Naive thymus-derived CD8-positive, alpha-beta T cell (primary cell): ENCODE measurements at places on chromosomes 13 and 19.

GRCh38 chr13:108077284-108077683, 138.1 kb downstream of the LIG4 start:
- H3K27ac ChIP-seq = no peak overlapping the region
- no peaks in the 10 kb centered on the region for H3K27me3 ChIP-seq
- H3K36me3 ChIP-seq = peaks cover 12% of the 10 kb centered on the region
- DNase-seq = no peak
- no peaks in the 10 kb centered on the region for H3K4me1 ChIP-seq

- H3K27ac ChIP-seq = no peak overlapping the region
- H3K4me3 ChIP-seq = no peak overlapping the region
- no peak for DNase-seq
Observed at GRCh38 chr13:20425819-20426219, 99.8 kb downstream of the CRYL1 start.

GRCh38 chr19:42344336-42344893, 19.0 kb downstream of the MEGF8 start:
- peaks cover 1% of the 10 kb centered on the region for H3K4me1 ChIP-seq
- H3K36me3 ChIP-seq = no peaks in the 10 kb centered on the region
- no peaks in the 10 kb centered on the region for H3K27me3 ChIP-seq
- DNase-seq = no peak
- H3K4me3 ChIP-seq = no peak overlapping the region

GRCh38 chr19:44002212-44002565, 568 bp upstream of the ZNF230 start:
- peaks cover 36% of the 10 kb centered on the region for H3K36me3 ChIP-seq
- H3K4me3 ChIP-seq = peak overlapping the region; percentile 100
- no peak for DNase-seq
- H3K4me1 ChIP-seq = peaks cover 23% of the 10 kb centered on the region

DNA sequence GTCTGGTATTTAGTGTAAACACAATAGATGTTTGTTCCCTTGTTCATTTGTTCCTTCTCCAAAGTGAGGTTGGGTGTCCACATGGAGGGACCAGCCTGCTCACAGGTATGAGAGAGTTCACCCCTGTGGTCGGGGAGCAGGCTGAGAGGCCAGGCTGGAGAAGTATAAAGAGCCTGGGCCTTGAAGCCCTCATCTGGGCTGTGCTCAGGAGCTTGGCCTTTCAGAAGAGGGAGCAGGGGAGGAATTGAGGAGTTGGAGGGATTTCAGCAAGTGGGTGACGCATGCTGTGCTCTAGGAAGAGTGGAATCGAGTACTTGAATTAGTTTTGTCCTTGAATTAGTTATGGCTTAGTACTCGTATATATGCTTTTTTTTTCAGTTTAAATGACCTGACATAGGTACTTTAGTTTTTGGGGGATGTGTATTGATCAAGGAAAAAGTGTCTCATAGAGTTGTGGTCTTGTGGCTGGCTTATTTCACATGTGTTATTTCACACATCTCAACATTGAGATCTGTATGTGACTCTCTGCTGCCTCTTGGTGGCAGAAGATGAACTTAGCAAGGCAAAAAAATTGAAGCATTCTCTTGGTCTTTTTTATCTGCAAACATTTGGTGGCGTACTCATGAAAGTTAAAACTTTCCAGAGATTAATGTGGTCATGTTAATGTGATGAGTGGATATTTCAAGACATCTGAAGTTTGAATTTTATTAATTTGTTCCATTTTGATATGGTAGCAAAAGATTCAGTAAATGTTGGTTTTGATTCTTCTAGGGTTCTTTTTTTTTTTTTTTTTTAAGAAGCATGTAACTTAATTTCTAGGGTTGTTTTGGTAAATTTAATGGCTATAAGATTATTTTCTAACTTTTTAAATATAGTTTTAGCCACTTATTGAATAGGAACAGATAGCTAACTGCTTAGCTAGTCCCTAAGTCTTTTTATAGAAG, 54.3 kb downstream of the SLAIN1 start:
- H3K4me1 ChIP-seq = peaks cover 20% of the 10 kb centered on the region
- no peak overlapping the region for H3K27ac ChIP-seq
- H3K27me3 ChIP-seq = no peaks in the 10 kb centered on the region
- H3K36me3 ChIP-seq = peaks cover 55% of the 10 kb centered on the region

- no peak for DNase-seq
- no peak overlapping the region for H3K4me3 ChIP-seq
- no peak overlapping the region for H3K27ac ChIP-seq
- H3K27me3 ChIP-seq = no peaks in the 10 kb centered on the region
- H3K4me1 ChIP-seq = peaks cover 49% of the 10 kb centered on the region
Observed at GRCh38 chr13:50711996-50712395, 131.5 kb downstream of the DLEU7 start.

DNA sequence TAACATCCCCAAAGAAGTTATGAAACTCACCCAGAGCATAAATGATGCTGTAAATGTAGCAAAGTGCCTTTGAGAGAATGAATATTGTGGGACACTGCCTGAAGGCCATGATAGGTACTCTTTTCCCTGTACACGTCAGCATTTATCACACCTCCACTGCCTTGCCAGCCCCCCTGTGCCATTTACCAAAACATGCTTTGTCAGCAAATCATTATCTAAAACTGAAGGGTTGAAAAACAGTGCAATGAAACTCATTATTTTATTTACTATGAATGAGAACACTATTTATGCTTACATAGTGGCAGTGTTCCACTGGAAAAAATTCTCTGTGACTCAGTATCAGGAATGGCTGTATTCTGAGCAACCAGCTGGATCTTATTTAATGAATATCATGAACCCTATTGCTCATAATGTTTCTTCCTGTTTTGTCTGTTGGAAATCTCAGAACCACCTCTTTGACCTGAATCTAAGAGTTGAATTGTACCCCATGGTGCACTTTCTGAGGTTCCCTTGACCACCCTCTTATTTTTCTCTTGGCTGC, 564.1 kb downstream of the DCT start:
- no peak overlapping the region for H3K27ac ChIP-seq
- H3K4me3 ChIP-seq = no peak overlapping the region
- peaks cover 19% of the 10 kb centered on the region for H3K27me3 ChIP-seq

DNA sequence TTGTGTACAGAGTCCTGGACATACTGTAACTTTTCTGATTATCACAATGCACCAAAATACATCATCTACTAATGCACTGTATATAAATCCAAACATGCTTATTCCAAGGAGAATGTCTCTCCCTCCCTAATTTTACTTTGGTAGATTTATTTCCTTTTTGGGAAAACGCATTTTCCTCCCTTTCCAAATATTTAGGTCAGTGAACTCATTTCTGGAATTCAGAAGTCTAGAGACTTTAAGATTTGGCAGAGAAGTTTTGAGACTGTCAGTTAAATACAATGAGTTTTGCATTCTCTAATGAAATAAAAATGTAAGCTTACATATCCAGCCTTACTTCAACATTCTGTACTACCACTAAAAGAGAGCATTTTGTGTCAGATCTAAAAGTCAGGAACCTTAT, 165.8 kb upstream of the EDNRB start:
- peaks cover 24% of the 10 kb centered on the region for H3K36me3 ChIP-seq
- H3K27me3 ChIP-seq = peaks cover 3% of the 10 kb centered on the region
- DNase-seq = no peak
- H3K4me1 ChIP-seq = no peaks in the 10 kb centered on the region
- H3K4me3 ChIP-seq = no peak overlapping the region
- H3K27ac ChIP-seq = no peak overlapping the region

GRCh38 chr13:41696163-41697003, 239.0 kb downstream of the RGCC start:
- no peak for DNase-seq
- H3K27me3 ChIP-seq = no peaks in the 10 kb centered on the region
- H3K27ac ChIP-seq = no peak overlapping the region
- H3K36me3 ChIP-seq = peaks cover 58% of the 10 kb centered on the region
- peaks cover 3% of the 10 kb centered on the region for H3K4me1 ChIP-seq

GRCh38 chr13:106987427-106987785, 419.5 kb upstream of the ARGLU1 start:
- DNase-seq = no peak
- no peak overlapping the region for H3K4me3 ChIP-seq
- H3K36me3 ChIP-seq = peaks cover 5% of the 10 kb centered on the region

- H3K4me3 ChIP-seq = peak overlapping the region; percentile 88
- H3K4me1 ChIP-seq = peaks cover 31% of the 10 kb centered on the region
- no peaks in the 10 kb centered on the region for H3K36me3 ChIP-seq
- no peak for DNase-seq
- peaks cover 7% of the 10 kb centered on the region for H3K27me3 ChIP-seq
Observed at GRCh38 chr19:40604647-40605215, 3.6 kb downstream of the LTBP4 start.

DNA sequence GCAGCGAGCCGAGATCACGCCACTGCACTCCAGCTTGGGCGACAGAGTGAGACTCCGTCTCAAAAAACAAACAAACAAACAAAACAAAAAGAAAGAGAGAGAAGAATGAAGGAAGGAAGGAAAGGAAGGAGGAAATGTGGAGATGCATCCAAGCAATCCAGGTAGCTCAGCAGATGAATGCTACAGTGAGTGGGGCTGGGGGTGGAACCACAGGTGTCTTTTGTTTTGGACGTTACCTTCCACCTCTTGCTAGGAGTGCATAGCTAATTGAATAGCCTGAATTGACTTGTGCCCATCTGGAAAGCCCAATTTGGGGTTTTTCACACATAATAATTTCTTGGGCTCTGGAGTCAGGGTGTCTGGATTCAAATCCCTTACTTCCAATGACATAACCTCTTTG, 66.0 kb upstream of the GTF3A start:
- peaks cover 12% of the 10 kb centered on the region for H3K4me1 ChIP-seq
- H3K4me3 ChIP-seq = no peak overlapping the region
- no peak overlapping the region for H3K27ac ChIP-seq
- H3K27me3 ChIP-seq = peaks cover 18% of the 10 kb centered on the region
- no peak for DNase-seq

GRCh38 chr13:29849071-29849631, 1.3 kb downstream of the UBL3 start:
- H3K36me3 ChIP-seq = no peaks in the 10 kb centered on the region
- peak overlapping the region; percentile 99 for H3K27ac ChIP-seq
- peak; percentile 18 for DNase-seq
- peaks cover 51% of the 10 kb centered on the region for H3K4me1 ChIP-seq
- peak overlapping the region; percentile 96 for H3K4me3 ChIP-seq
- no peaks in the 10 kb centered on the region for H3K27me3 ChIP-seq

DNA sequence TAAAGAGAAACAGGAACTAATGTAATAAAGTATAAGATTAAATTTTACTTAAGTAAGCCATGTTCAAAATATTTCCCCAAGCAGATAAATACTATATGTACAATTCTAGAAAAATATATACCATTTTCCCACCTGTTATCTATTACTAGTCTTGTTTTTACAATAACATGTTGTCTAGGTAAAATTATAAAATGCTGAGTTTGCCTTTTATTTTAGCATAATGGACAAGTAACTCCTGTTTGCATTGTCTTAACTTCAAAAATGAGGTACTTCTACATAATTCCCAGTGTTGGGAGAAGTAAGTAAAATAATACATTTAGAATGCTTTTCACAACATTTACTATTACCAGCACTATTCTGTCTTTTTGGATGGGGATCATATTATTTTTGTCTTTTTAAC, 800.5 kb downstream of the SLITRK6 start:
- no peaks in the 10 kb centered on the region for H3K36me3 ChIP-seq
- H3K27me3 ChIP-seq = no peaks in the 10 kb centered on the region
- H3K4me3 ChIP-seq = no peak overlapping the region

DNA sequence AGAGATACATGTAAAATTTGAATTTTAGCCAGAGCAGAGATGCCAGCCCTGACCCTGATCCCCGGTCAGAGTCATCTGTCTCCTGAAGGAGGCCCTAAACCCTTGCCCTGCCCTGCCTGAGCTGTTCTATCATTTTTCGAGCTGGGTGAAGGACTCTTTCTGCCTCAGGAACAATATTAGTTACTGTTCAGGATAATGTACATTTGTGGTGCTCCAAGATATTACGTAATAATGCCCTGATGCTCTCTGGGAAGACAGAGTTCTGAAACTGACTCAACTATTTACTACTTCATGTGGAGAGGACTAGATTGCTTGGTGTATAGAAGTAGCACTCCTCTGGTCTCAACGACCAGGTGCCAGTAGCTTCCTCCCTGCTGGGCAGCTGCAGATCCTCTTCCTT, 37.9 kb upstream of the UBL3 start:
- H3K4me1 ChIP-seq = peaks cover 12% of the 10 kb centered on the region
- no peak overlapping the region for H3K27ac ChIP-seq
- DNase-seq = no peak
- H3K36me3 ChIP-seq = no peaks in the 10 kb centered on the region

- peak overlapping the region; percentile 97 for H3K27ac ChIP-seq
- H3K27me3 ChIP-seq = no peaks in the 10 kb centered on the region
- peaks cover 9% of the 10 kb centered on the region for H3K4me1 ChIP-seq
- peak overlapping the region; percentile 94 for H3K4me3 ChIP-seq
- no peak for DNase-seq
Observed at GRCh38 chr19:10379880-10380312, 476 bp downstream of the TYK2 start.

GRCh38 chr13:73673931-73674330, 460.3 kb downstream of the KLF12 start:
- no peaks in the 10 kb centered on the region for H3K4me1 ChIP-seq
- no peaks in the 10 kb centered on the region for H3K36me3 ChIP-seq
- H3K4me3 ChIP-seq = no peak overlapping the region
- no peaks in the 10 kb centered on the region for H3K27me3 ChIP-seq
- no peak overlapping the region for H3K27ac ChIP-seq

- no peaks in the 10 kb centered on the region for H3K4me1 ChIP-seq
- H3K36me3 ChIP-seq = no peaks in the 10 kb centered on the region
- H3K27ac ChIP-seq = no peak overlapping the region
- H3K4me3 ChIP-seq = no peak overlapping the region
Observed at GRCh38 chr13:112324116-112324515, 52.0 kb upstream of the SPACA7 start.

GRCh38 chr13:33610438-33611120, 207.4 kb upstream of the RFC3 start:
- peak overlapping the region; percentile 33 for H3K4me3 ChIP-seq
- no peaks in the 10 kb centered on the region for H3K36me3 ChIP-seq
- no peak overlapping the region for H3K27ac ChIP-seq

DNA sequence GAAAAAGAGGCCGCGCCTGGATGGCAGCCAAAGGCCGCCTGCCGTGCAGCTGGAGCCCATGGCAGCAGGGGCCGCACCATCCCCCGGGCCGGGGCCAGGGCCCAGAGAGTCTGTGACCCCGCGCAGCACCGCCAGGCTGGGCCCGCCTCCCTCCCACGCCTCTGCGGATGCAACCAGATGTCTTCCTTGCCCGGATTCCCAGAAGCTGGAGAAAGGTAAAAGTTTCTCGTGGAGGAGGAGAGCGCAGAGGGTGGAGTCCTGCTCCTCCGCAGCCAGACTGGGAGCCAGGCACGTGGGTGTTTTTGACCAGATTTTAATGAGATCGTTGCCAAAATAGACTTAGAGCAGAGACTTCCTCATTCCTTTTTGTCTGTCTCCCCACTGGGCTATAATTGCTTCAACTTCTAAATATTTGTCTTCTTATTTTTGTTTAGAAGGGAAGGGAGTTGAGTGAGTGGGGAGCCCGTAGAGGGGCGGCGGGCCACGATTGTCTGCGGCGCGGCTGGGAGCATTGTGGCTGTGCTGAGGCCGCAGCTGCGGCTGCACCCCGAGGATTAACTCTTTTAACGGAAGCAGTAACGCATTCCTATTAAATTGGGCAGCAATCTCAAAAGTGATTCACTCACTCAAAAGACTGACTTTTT, 22.8 kb upstream of the NDUFS7 start:
- H3K4me3 ChIP-seq = no peak overlapping the region
- H3K27me3 ChIP-seq = no peaks in the 10 kb centered on the region
- no peak for DNase-seq
- H3K4me1 ChIP-seq = peaks cover 16% of the 10 kb centered on the region

GRCh38 chr19:6590827-6591319, at the start of gene CD70:
TSS of gene CD70 (minus strand) at chr19:6591150. CDS start at chr19:6591002, 148 bp downstream.
- peaks cover 77% of the 10 kb centered on the region for H3K27me3 ChIP-seq
- peak; percentile 18 for DNase-seq
- peaks cover 46% of the 10 kb centered on the region for H3K4me1 ChIP-seq

- peaks cover 6% of the 10 kb centered on the region for H3K4me1 ChIP-seq
- DNase-seq = no peak
- H3K27ac ChIP-seq = no peak overlapping the region
- H3K4me3 ChIP-seq = no peak overlapping the region
- no peaks in the 10 kb centered on the region for H3K27me3 ChIP-seq
- peaks cover 74% of the 10 kb centered on the region for H3K36me3 ChIP-seq
Observed at GRCh38 chr13:50955241-50955640, 45.6 kb downstream of the RNASEH2B start.
